ENCODE measurements at places on chromosomes 6 and 20. TPM values are rescaled to one million over a fixed set of nuclear protein-coding genes. Genes with fewer than 3 reads are reported as not detected.

SLC32A1 gene
- not detected for total RNA-seq

MACROD2 gene
- total RNA-seq: 0.55 TPM

CRISP3 gene
- not detected for total RNA-seq

BPIFB2 gene
- not detected for total RNA-seq

SNAP91 gene
- under 0.01 TPM for total RNA-seq

ZKSCAN3 gene
- 5.0 TPM for total RNA-seq

EMILIN3 gene
- total RNA-seq: under 0.01 TPM
